Smooth muscle cell of trachea (primary cell): ENCODE measurements at places on chromosomes 1 and 21. TPM values are rescaled to one million over a fixed set of nuclear protein-coding genes. Genes with fewer than 3 reads are reported as not detected.

CLDN19 gene
- total RNA-seq: under 0.01 TPM in 1 of 2 replicates, not detected in the other

CYP4B1 gene
- total RNA-seq: not detected in 2 replicates

SLC50A1 gene
- 17.6 and 25.6 TPM in 2 replicates for total RNA-seq

TFF3 gene
- total RNA-seq: 0.17 and 0.29 TPM in 2 replicates

FCRL1 gene
- not detected in 2 replicates for total RNA-seq

LRRC8B gene
- total RNA-seq: 0.58 and 0.66 TPM in 2 replicates

SNRPE gene
- 36.9 and 111 TPM in 2 replicates for total RNA-seq

FAM78B gene
- total RNA-seq: 0.29 and 0.50 TPM in 2 replicates

S100A5 gene
- not detected in 2 replicates for total RNA-seq

PGLYRP4 gene
- total RNA-seq: not detected in 2 replicates

TMEM51 gene
- 7.1 and 8.3 TPM in 2 replicates for total RNA-seq
